ENCODE measurements at places on chromosomes 6 and 20. TPM values are rescaled to one million over a fixed set of nuclear protein-coding genes. Genes with fewer than 3 reads are reported as not detected.

ASIP gene
- not detected for total RNA-seq

DBNDD2 gene
- 3.3 TPM for total RNA-seq

SEL1L2 gene
- not detected for total RNA-seq

VSTM2L gene
- 77.5 TPM for total RNA-seq

FNDC11 gene
- 0.75 TPM for total RNA-seq

FOXO3 gene
- 49.2 TPM for total RNA-seq

CDSN gene
- total RNA-seq = not detected

NKX2-2 gene
- not detected for total RNA-seq
